ENCODE measurements at places on chromosomes 11 and 22. TPM values are rescaled to one million over a fixed set of nuclear protein-coding genes. Genes with fewer than 3 reads are reported as not detected.

The KRTAP5-9 gene
- not detected for total RNA-seq

The NLRP10 gene
- total RNA-seq: not detected

The SLC22A25 gene
- not detected for total RNA-seq

The LRRC74B gene
- not detected for total RNA-seq

The CAPN5 gene
- total RNA-seq: 13.9 TPM

GRCh38 chr22:26648528-26649388, 8.6 kb upstream of the MIAT start:
- no peak overlapping the region for H3K4me3 ChIP-seq
- H3K36me3 ChIP-seq: no peaks in the 10 kb centered on the region
- no peak overlapping the region for H3K27ac ChIP-seq
- H3K4me1 ChIP-seq: no peaks in the 10 kb centered on the region
- no peaks in the 10 kb centered on the region for H3K27me3 ChIP-seq

DNA sequence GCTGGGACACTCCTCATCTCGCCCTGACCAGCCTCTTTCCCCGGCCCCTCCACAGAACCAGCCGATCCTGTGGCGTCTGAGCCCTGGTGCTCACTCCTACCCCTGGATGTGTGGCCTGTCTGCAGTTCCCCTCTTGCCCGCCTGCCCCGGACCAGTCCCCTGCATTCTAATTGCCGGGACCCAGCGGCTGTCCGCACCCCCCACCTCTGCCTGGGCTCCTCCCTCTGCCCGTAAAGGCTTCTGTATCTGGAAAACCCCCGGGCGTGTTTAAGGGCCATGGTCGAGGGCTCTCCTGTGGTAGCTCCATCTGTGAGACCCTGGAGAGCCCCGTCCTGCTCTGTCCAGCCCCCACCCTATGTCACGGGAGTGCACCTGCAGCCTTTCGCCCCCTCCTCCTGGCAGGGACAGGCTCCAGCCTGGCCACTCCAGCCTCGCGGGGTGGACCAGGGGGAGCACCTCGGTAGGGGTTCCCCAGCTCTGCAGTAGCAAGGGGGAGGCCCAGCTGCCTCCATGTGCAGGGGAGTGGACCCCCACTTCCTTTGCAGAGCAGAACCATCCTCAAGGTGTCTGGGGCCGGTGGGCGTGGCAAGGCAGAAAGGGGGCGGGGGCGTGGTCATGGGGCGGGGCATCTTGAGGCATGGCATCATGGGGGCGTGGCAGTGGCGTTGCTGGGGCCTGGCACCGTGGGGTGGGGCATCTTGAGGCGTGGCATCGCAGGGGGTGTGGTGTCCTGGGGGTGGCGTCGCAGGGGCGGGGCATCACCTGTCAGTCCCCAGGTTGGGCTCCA, 430.4 kb downstream of the TBC1D22A start:
- H3K27me3 ChIP-seq: no peaks in the 10 kb centered on the region
- no peaks in the 10 kb centered on the region for H3K36me3 ChIP-seq
- no peaks in the 10 kb centered on the region for H3K4me1 ChIP-seq

DNA sequence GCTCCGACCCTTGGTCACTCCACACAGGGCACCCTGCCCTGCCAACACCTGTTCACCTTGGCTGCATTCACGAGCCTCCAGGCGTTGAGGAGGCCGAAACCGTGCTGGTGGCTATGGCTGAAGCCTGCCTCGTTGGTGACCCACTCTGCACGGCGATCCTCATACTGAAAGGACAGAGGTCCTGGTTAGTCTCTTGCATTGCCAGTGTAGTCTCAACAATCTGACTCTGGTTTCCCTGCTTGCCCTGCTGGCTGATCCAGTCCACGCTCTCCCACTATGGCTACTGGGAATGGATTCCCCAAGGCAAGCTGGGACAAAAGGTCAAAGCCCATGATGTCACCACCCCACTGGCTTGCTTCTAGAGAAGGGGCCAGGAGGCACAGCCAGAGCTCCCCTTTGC, 12.9 kb downstream of the PCSK7 start:
- H3K27ac ChIP-seq: peak overlapping the region; percentile 93
- H3K27me3 ChIP-seq: no peaks in the 10 kb centered on the region
- H3K4me1 ChIP-seq: peaks cover 35% of the 10 kb centered on the region
- H3K4me3 ChIP-seq: no peak overlapping the region
- no peak for DNase-seq
- no peaks in the 10 kb centered on the region for H3K36me3 ChIP-seq

GRCh38 chr11:60077216-60077817, 11.1 kb upstream of the MS4A2 start:
- DNase-seq: no peak
- H3K27ac ChIP-seq: no peak overlapping the region
- no peak overlapping the region for H3K4me3 ChIP-seq
- H3K27me3 ChIP-seq: no peaks in the 10 kb centered on the region
- no peaks in the 10 kb centered on the region for H3K36me3 ChIP-seq

DNA sequence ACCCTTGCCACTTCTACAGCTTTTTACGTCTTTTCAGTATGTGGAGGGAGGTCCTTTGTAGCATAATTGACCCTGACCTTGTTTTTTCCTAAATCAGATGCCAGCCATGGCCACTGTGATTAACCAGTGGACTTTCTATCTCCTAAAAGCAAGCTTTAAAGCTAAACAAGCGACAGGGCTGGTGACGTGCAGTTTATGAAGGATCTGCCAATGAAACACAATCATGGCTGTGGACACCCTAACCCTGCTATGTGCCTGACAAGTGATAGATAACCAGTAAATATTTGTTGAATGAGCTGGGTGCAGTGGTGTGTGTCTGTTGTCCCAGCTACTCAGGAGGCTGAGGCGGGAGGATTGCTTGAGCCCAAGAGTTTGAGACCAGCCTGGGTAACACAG, 64.2 kb downstream of the LIF start:
- no peaks in the 10 kb centered on the region for H3K4me1 ChIP-seq
- no peak overlapping the region for H3K4me3 ChIP-seq
- no peaks in the 10 kb centered on the region for H3K27me3 ChIP-seq
- H3K27ac ChIP-seq: no peak overlapping the region

GRCh38 chr11:12478743-12479142, 101.4 kb downstream of the PARVA start:
- peaks cover 8% of the 10 kb centered on the region for H3K4me1 ChIP-seq
- H3K27me3 ChIP-seq: no peaks in the 10 kb centered on the region
- no peaks in the 10 kb centered on the region for H3K36me3 ChIP-seq
- H3K27ac ChIP-seq: peak overlapping the region; percentile 27

GRCh38 chr11:10604798-10605197, 36.3 kb upstream of the LYVE1 start:
- H3K4me3 ChIP-seq: no peak overlapping the region
- H3K4me1 ChIP-seq: no peaks in the 10 kb centered on the region
- H3K36me3 ChIP-seq: no peaks in the 10 kb centered on the region
- peak overlapping the region; percentile 78 for H3K27ac ChIP-seq

DNA sequence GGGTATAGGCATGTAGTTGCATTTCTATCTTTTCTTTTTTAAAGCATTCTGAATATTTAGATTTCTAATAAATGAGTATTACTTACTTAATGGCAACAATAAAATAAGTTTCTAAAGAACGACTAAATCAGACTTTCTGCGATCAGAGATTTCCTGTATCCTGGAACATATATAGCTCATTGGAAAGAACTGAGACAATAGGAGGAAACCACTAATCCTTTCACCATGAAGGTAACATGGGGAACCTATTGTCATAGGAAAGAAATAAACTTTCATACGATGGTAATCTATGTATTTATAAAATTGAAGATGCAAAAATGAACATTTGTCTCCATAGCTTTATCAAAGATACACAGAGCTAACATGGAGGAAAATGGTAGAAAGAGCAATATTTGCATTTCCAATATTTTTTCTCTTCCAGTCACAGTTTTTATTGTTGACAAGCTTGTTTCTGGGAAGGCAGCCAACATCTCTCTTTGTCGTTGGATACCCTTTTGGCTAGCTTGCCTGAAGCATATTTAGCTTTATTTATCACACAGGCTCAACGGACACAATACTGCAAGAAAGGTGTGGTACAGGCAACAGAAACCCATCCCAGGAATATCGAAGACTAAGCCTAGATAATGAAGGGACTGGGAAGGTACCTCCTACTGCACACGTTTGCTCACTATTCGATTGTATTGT, 293.3 kb upstream of the MPPED2 start:
- no peak for DNase-seq
- no peak overlapping the region for H3K4me3 ChIP-seq
- no peak overlapping the region for H3K27ac ChIP-seq
- no peaks in the 10 kb centered on the region for H3K27me3 ChIP-seq
- peaks cover 4% of the 10 kb centered on the region for H3K4me1 ChIP-seq
- no peaks in the 10 kb centered on the region for H3K36me3 ChIP-seq

DNA sequence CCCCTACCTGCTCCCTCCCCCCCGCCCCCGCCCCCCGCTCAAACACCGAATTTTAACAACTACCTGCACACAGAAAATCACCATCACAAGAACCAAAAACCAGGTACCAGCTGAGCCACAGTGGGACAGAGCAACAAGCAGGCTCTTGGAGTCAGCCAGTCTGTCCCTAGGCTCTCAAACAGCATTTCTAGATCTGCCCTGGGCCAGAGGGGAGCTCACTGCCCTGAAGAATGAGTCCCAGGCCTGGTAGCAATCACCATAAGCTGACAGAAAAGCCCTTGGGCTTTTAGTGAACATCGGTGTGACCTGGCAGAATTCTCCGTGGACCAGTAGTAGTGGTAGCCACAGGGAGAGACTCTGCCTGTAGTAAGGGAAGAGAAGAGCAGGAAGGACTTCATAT, 58.3 kb downstream of the C11orf87 start:
- H3K27ac ChIP-seq: no peak overlapping the region
- no peaks in the 10 kb centered on the region for H3K27me3 ChIP-seq
- no peak for DNase-seq
- H3K4me3 ChIP-seq: no peak overlapping the region
- H3K4me1 ChIP-seq: no peaks in the 10 kb centered on the region

DNA sequence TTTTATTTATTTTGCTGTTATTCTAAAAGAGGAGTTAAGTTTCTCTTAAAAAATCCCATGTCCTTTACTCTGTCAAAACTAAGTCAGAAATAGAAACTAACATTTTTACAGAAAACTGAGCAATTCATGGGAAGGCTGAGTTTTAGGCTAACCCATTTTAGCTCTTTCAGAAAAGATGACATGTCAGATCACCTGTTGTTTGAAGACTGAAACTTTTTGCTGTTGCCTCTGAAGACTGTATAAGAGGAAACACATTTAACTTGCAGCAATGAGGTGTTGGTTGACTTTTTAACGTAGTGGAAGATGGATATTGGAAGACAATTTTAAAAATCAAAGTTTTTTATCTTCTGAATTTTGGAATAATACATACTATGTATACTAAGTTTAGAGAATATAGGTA, 115.4 kb downstream of the METTL15 start:
- no peaks in the 10 kb centered on the region for H3K36me3 ChIP-seq
- H3K4me3 ChIP-seq: no peak overlapping the region
- no peak overlapping the region for H3K27ac ChIP-seq
- H3K4me1 ChIP-seq: no peaks in the 10 kb centered on the region

DNA sequence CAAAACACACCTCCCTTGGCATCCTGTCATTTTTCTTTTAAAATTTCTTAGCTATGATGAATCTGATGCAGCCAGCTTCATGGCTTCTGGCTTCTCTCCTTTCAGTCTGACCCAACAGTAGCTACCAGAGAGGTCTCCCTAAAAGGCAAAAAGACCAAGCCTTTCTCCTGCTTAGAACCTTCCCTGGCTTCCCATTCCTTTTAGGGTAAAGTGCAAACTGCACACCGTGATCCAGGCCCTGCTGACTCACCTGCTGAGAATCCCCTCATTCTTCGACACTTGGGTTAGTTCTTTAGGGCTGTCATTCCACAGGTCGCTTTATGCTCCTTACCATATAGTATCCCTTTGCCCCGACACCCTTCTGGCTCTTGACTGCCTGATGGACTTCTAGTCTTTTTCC, 362.4 kb downstream of the MIAT start:
- DNase-seq: peak; percentile 28
- no peaks in the 10 kb centered on the region for H3K36me3 ChIP-seq
- H3K4me3 ChIP-seq: no peak overlapping the region

- no peaks in the 10 kb centered on the region for H3K36me3 ChIP-seq
- H3K4me3 ChIP-seq: no peak overlapping the region
- no peak overlapping the region for H3K27ac ChIP-seq
- H3K27me3 ChIP-seq: no peaks in the 10 kb centered on the region
- H3K4me1 ChIP-seq: no peaks in the 10 kb centered on the region
These were observed 132.3 kb downstream of the CSNK2A3 start for GRCh38 chr11:11220786-11221185.

DNA sequence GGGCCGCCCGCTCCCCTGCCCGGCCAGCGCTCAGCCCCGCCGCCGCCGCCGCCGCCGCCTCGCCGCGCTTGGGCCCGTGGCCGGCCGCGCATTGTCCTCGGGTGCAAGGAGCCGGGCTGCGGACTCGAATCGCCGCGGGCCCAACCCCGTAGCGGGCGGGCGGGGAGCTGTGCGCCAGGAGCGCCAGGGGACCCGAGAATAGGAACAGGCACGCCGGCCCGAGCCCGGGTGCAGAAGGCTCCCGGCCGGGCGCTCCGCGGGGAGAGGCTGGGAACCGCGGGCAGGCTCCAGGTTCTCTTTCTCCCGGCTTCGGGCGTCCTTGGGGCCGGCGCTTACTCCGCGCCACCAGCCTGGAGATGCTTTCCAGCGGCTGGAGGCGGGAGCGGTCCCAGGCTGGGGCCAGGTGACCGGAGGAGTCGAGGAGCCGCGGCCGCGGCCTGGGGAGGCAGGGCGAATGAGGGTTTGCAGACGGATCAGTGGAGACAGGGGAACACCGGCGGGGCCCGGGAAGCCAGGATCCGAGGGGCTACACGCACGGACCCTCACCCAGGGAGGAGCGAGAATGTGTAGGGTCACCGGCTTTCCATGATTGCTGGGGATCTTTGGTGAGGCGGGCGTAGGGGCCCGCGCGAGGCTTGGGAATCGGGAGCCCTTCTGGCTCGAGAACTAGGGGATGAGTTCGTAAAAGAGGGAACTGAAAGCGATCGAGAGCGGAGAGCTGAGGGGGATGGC, 726 bp downstream of the PKNOX2 start:
- no peaks in the 10 kb centered on the region for H3K4me1 ChIP-seq
- no peaks in the 10 kb centered on the region for H3K27me3 ChIP-seq
- DNase-seq: peak; percentile 45
- H3K27ac ChIP-seq: peak overlapping the region; percentile 91
- peak overlapping the region; percentile 83 for H3K4me3 ChIP-seq

GRCh38 chr22:20035375-20036083, 14.6 kb downstream of the TANGO2 start:
- no peak for DNase-seq
- no peaks in the 10 kb centered on the region for H3K27me3 ChIP-seq
- H3K36me3 ChIP-seq: no peaks in the 10 kb centered on the region
- H3K27ac ChIP-seq: no peak overlapping the region

GRCh38 chr11:60511393-60511792, 3.8 kb upstream of the MS4A13 start:
- no peaks in the 10 kb centered on the region for H3K27me3 ChIP-seq
- H3K4me3 ChIP-seq: no peak overlapping the region
- no peaks in the 10 kb centered on the region for H3K36me3 ChIP-seq
- no peak for DNase-seq
- H3K4me1 ChIP-seq: no peaks in the 10 kb centered on the region
